ENCODE measurements at places on chromosomes 3 and 15.

DNA sequence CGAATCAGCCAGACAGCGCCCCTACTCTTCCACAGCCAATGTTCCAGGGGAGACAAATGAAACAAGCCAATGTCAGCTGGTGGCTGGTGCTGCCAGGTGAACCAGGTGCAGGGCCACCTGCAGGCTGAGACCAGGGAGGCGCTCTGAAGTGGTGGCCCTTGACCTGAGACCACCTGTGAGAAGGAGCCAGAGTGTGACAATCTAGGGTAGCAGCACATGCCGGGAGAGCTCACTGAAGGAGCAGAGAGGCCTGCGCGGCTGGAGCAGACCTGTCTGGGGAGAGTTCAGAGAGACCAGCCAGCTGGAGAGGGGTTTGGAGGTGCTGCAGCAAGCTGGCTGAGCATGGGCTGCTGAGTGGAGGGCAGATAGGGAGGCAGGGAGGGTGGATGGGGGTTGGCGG lies 693 bp upstream of the STAB1 start:
- no peak for DNase-seq

GRCh38 chr3:69998759-69999139 lies 784 bp upstream of the SAMMSON start:
- DNase-seq = no peak

- no peak for DNase-seq
Observed at GRCh38 chr3:194766845-194767244, 81.2 kb downstream of the FAM43A start.

GRCh38 chr15:93048426-93048721 lies 40.6 kb downstream of the RGMA start:
- no peak for DNase-seq

DNA sequence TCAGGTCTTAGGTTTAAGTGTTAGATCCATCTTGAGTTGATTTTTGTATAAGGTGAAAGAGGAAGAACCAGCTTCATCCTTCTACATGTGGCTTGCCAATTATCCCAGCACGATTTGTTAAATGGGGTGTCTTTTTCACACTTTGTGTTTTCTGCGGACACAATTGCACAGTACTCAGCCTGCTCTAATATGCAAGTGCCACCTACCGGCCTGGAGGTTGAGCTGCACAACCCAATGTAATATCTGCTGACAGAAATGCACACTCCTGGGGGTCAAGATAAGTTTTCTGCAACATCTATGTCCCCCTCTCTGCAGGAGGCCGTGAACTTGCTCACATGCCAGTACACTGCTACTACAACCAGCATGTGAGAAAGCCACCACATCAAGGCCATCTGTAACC lies 791.9 kb upstream of the ROBO1 start:
- DNase-seq = no peak

GRCh38 chr3:99319450-99319849 lies 318.9 kb upstream of the COL8A1 start:
- no peak for DNase-seq

- DNase-seq = no peak
Observed at GRCh38 chr3:161336661-161337060, 34.7 kb downstream of the SPTSSB start.

DNA sequence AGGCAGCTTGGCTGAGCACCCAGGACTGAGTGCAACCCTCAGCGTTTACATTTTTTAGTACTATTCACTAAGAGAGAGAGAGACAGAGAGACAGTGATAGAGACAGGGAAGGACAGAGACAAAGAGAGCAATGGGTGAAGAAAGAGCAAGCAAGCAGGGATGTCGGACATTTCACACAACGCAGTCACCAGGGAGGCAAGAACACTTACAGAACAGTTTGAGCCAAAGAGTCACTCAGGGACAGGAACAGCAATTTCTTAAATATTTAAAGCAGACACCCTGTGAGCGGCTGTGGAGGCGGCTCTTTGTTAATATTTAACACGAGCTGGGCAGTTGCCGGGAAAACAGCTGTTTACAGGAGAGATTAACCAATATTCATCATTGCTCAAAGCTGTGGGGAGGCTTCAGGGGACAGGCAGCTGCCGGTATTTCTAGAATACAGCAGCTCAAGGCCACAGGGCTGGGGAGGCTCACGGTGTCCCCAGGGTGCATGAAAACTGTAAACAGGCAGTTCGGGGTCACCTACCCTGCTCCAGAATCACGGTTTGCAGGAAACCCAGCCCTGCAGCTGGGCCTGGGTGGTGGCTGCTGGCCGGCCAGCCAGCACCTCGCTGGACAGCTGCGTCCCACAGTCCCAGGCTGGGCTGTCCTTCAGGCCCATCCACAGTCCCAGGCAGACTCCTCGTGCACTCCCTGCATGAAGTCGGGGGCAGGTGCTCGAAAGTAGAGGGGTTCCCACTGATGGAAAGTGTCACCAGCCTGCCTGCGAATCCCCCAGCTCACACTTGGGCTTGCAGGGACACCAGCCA lies 38.8 kb upstream of the PCSK6 start:
- DNase-seq = no peak

DNA sequence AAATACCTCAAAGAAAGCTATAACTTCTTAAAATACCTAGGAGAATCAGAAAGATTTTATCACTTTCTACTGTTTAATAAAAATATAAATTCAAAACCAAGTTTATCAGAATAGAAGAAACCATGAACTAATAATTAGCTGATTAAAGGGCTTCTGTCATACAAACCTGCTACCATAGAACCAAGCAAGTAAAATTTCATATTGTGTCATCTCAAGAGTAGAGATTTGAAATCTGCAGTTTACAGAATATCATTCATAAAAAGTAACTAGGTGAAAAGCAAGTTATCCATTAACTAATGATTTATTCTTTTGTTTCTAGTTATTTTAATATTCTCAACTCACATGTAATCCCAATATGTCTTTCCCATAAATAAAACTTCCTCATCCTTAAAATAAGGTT lies 36.8 kb upstream of the XXYLT1 start:
- no peak for DNase-seq

- no peak for DNase-seq
Observed at GRCh38 chr3:171977860-171978259, 61.5 kb upstream of the FNDC3B start.

DNA sequence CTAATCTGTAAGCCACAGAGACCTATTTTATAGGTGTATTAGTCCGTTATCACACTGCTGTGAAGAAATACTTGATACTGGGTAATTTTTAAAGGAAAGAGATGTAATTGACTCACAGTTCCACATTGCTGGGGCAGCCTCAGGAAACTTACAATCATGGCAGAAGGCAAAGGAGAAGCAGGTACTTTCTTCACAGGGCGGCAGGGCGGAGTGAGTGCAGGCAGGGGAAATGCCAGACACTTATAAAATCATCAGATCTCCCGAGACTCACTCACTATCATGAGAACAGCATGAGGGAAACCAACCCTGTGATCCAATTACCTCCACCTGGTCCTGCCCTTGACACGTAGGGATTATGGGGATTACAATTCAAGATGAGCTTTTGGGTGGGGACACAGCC lies 108.7 kb downstream of the GALK2 start:
- no peak for DNase-seq

- peak; percentile 80 for DNase-seq
Observed at GRCh38 chr3:46908294-46908985, 30.9 kb downstream of the PTH1R start.

GRCh38 chr15:52105846-52106245 lies 6.7 kb downstream of the BCL2L10 start:
- DNase-seq = no peak

DNA sequence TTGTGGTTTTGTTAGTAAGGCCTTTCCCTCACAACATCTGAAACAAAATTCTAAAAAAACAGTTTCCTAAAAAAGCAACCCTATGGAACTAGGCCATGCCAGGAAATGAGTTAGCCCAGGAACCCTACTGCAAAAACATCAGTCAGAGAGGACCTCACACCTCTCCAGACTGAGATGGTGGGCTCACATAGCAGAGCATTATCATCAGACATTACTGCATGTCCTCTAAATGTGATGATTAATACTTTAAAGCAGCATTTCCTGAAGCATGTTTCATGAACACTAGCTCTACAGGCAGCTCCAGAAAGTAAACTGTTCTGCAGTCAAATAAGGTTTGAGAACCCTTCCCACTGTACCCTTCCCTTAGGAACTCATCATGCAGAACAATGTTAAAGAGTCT lies 232.3 kb upstream of the MRPL3 start:
- peak; percentile 55 for DNase-seq

- DNase-seq = no peak
Observed at GRCh38 chr15:53611145-53611920, 148.1 kb downstream of the WDR72 start.

DNA sequence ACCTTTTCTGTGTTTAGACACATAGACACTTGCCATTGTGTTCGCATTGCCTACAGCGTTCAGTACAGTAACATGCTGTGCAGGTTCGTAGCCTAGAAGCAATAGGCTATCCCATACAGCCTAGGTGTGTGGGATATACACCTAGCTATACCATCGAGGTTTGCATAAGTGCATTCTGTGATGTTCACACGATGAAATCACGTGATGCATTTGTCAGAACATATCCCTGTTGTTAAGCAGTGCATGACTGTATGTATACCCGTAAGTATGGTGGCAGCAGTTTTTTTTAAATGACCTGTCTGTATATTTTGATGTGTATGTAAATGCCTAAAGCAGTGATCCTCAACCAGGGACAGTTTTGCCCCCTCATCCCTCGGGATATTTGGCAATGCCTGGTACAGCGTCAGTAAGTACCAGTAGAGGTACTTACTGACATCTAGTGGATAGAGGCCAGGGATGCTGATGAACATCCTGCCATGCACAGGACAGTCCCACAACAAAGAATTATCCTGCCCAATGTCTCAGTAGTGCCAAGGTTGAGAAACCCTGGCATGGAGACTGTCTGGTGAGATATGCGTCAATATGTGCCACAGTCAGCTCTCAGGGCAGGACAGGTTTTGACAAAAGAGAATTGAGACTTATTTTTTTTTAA lies 129.1 kb downstream of the HCN4 start:
- no peak for DNase-seq

DNA sequence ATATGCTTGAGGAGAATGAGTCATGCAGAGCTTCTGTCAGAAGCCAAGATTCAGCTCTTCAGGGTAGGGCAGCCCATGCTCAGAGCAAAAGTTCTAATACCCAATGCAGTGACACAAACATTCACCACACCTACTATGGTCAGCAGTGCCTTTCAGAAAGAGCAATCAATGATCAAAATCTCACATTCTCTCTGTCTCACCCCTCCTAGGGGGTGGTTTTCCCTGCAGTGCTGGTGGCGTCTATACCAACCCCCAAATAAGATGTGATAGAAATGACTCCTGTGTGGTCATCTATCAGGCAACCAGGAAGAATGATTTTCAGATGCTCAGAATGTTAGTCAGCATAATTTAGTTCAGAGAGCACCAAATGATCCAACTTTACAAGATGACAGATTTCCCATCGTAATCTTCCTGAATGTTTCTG lies 385.3 kb downstream of the NTRK3 start:
- DNase-seq = peak; percentile 57

DNA sequence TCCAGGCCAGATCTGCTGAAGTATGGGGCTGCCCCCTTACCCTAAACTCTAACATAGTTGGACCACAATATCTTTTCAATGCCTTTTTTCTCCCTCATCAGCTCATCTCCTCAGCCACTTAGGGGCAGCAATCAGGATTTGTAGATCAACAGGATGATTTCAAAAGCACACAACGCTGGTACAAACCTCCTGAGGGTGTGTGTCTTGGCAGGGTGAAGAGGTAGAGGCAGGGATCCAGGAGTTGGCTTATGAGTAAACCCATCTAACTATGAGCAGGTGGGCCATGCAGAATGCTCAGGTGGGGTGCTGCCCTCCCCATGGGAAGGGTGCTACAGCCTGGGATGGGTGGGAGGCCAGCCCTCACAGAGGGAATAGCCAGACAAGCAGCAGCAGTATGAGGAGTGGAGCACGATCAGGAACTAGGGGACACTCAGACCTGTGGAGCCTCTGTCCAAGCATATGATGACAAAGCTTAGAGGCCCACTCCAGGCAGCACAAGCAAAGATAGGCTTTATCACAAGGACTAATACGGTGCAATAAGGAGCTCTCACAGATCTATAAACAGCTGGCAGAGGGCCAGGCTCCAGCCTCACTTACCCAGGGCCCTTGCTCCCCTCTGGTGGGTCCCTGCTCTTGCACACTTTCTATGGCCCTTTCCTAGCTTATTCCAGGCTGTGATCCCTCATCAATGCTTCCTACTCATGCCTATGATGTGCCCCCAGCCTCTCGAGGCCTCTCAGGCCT lies 32.2 kb downstream of the IL20RB start:
- no peak for DNase-seq

GRCh38 chr3:20417388-20418108 lies 231.5 kb upstream of the SGO1 start:
- no peak for DNase-seq

GRCh38 chr15:52491472-52491871 lies 37.2 kb downstream of the MYO5A start:
- peak; percentile 38 for DNase-seq

GRCh38 chr3:11514191-11514821 lies 129.4 kb downstream of the VGLL4 start:
- peak; percentile 90 for DNase-seq

DNA sequence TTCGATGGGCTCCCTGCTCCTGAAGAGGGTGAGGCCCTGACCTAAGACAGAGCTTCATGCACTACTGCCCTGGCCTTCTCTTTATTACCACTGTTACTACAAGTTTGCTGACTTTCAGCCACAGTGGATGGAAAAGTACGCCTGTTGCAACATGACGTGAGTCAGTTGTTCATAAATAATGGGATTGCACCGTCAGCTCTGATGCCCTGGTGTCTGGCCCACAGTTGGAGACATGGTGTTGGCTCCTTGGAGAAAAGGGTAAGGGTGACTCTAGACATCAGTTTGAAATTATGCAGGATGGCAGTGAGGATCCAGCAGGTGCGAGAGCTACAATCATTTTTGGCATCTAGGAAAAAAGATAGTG lies 5.5 kb downstream of the PAQR5 start:
- peak; percentile 89 for DNase-seq

GRCh38 chr3:37823189-37823588 lies 38.5 kb upstream of the CTDSPL start:
- no peak for DNase-seq

DNA sequence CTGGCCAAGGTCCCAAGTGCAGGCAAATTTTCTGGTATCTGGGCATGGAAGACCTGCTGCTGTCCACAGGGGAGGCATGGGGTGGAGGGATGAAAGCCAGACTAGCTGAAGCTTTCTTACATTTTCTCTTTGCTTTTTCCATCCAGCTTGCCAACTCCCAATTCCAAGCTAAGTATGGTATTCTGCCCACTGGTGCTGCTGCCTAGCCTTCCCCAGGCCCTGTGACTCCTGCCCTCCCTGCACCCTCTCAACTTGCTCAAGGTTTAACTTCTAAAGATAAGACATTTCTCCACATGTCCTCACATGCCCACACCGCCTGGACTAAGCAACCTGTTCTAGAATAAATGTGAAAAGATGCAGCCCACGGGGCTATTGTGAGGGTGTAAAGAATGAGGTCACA lies 59.5 kb upstream of the HACD2 start:
- DNase-seq = no peak

- DNase-seq = no peak
Observed at GRCh38 chr3:172241405-172241804, 202.0 kb downstream of the FNDC3B start.
